HCT116 (cell line): ENCODE measurements at places on chromosomes 12 and 14. TPM values are rescaled to one million over a fixed set of nuclear protein-coding genes. Genes with fewer than 3 reads are reported as not detected.

KLRC1 gene
- not detected for total RNA-seq

SHMT2 gene
- 280 TPM for total RNA-seq

DNA sequence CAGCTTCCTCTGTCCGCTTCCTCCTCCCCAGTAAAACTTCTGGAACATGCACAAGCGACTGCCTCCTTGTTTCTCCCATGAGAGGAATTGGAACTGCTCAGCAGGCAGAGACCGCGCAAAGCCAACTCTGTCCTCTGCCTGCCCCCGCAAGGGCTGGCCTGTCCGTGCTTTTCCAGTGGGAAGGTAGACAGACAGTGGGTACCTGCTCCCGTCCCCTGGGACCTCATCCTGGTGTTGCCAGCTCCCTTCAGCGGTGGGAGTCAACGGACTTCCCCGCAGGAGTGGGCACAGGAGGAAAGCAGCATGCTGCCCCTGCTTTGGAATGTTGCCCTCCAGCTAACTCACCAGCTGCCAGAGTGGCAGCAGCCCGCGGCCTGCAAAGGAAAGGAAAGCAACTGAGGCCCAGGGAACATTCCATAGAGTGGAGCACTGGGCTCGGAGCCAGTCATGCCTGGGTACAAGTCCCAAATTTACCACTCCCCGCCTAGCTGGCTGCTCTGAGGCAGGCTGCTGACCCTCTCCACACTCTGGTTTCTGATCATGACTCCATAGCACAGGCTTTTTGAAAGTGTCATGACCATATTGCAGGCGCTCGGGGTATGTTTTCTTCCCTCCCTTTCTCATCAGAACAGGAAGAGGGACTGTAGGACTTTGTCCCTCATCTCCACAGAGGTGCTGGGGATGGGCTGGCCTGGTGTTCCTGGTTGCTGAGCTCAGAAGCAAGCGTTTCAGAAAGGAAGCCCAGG lies 89.2 kb upstream of the CLMN start:
- peaks cover 19% of the 10 kb centered on the region; the same call in 1 of the 2 replicates for H3K27me3 ChIP-seq
- H3K36me3 ChIP-seq: no peaks in the 10 kb centered on the region
- H3K4me1 ChIP-seq: no peaks in the 10 kb centered on the region
- H3K27ac ChIP-seq: no peak overlapping the region

GRCh38 chr14:68841016-68841809 lies 48.3 kb upstream of the ZFP36L1 start:
- no peaks in the 10 kb centered on the region for H3K36me3 ChIP-seq
- H3K4me3 ChIP-seq: no peak overlapping the region

- DNase-seq: no peak
- H3K4me1 ChIP-seq: peaks cover 12% of the 10 kb centered on the region; the same call in 1 of the 2 replicates
- H3K27me3 ChIP-seq: no peaks in the 10 kb centered on the region
- no peak overlapping the region for H3K27ac ChIP-seq
- no peaks in the 10 kb centered on the region for H3K36me3 ChIP-seq
Observed at GRCh38 chr12:51921017-51921725, 13.9 kb downstream of the ACVRL1 start.

DNA sequence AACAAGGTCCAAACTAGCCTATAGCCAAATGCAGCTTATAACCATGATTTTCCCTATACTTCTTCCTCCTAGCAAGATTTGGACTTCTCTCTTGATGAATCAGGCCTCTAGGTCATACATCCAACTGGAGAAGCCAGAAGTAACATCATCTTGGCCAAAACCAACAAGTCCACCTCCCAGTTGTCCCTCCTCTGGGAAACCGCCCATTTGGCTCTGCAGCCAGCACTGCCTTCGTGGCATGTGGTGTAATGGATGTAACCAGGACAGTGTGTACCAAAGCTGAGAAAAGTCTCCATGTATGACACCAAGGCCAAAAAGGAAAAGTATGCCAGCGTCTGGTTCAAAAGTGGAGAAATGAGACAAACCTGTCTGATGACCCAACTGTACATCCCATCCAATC lies 59.3 kb upstream of the VASH1 start:
- H3K27ac ChIP-seq: no peak overlapping the region
- H3K4me1 ChIP-seq: no peaks in the 10 kb centered on the region
- DNase-seq: no peak
- no peak overlapping the region for H3K4me3 ChIP-seq
- no peaks in the 10 kb centered on the region for H3K27me3 ChIP-seq
- no peaks in the 10 kb centered on the region for H3K36me3 ChIP-seq

DNA sequence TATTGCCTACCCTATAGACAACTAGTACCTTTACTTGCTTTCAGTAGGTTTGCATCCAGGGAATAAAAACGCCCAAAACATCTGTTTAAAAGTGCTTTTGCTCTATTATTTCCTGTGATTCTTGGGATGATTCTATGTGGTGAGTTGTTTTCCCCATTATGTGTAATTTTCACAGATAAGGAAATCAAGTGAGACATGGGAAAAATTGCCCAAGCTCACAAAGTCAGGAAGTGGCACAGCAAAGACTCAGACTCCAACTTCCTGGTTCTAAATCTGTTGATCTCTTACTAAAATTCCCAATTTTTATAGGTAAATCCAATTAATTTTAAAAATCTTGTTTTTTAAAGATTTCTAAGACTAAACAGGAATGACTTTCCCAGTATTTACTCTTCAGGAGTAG lies 39.0 kb downstream of the NID2 start:
- H3K27ac ChIP-seq: no peak overlapping the region
- no peak overlapping the region for H3K4me3 ChIP-seq
- H3K36me3 ChIP-seq: no peaks in the 10 kb centered on the region
- no peaks in the 10 kb centered on the region for H3K27me3 ChIP-seq
- DNase-seq: no peak
- peaks cover 5% of the 10 kb centered on the region; the same call in 1 of the 2 replicates for H3K4me1 ChIP-seq

- peaks cover 23% of the 10 kb centered on the region for H3K4me1 ChIP-seq
Observed at GRCh38 chr14:104865081-104865630, at the start of gene CEP170B. Gene CEP170B, plus strand, starts transcription at chr14:104865268. Its CDS starts 3,183 bp downstream, at chr14:104868451.

- H3K27me3 ChIP-seq: no peaks in the 10 kb centered on the region
- DNase-seq: no peak
- H3K4me1 ChIP-seq: no peaks in the 10 kb centered on the region
- no peak overlapping the region for H3K4me3 ChIP-seq
Observed at GRCh38 chr14:21486640-21487087, 9.7 kb downstream of the TOX4 start.

DNA sequence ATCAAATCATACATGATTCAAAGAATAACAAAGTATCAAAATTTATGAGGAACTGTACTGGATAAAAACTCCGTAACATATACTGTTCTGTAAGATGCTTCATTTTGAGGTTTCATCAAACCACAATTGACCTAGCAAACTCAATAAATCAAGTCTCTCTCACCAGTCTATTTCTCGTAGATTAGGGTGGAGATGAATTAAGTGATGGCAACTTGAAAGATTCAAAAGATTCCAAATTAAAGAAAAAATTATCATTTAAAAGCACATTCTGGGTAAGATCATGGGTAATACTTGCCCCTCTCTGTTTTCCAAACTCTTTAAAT lies 74.4 kb downstream of the PAPLN start:
- H3K27me3 ChIP-seq: no peaks in the 10 kb centered on the region
- H3K4me1 ChIP-seq: no peaks in the 10 kb centered on the region
- H3K36me3 ChIP-seq: no peaks in the 10 kb centered on the region
- DNase-seq: no peak
- H3K4me3 ChIP-seq: no peak overlapping the region
